ENCODE measurements at places on chromosomes 1 and 21.

- DNase-seq = no peak
Observed at GRCh38 chr1:66305927-66306326, 228.0 kb upstream of the SGIP1 start.

DNA sequence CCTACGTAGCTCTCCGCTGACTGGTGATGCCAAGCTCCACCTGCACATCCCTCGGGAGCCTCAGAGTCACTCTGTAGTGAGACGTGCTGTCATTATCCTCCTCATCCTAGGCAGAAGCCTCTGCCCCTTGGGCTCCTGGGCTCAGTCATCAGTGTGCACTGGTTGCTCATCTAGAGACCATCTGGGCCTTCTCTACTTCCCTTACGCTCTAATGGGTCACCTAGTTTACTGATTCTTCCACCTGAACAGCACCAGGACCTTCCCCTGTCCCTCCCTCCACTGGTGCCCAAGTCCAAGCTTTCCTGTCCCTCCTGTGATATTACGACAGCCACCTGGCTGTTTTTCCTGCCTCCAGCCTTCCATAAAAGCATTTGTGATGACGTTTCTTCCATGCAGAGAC lies 136.1 kb upstream of the ERRFI1 start:
- no peak for DNase-seq

GRCh38 chr1:102097451-102097850 lies 100.7 kb upstream of the OLFM3 start:
- DNase-seq = no peak

GRCh38 chr1:99441299-99442095 lies 177.2 kb downstream of the PLPPR4 start:
- no peak for DNase-seq

GRCh38 chr21:31470896-31471694 lies 127.0 kb upstream of the TIAM1 start:
- no peak for DNase-seq

DNA sequence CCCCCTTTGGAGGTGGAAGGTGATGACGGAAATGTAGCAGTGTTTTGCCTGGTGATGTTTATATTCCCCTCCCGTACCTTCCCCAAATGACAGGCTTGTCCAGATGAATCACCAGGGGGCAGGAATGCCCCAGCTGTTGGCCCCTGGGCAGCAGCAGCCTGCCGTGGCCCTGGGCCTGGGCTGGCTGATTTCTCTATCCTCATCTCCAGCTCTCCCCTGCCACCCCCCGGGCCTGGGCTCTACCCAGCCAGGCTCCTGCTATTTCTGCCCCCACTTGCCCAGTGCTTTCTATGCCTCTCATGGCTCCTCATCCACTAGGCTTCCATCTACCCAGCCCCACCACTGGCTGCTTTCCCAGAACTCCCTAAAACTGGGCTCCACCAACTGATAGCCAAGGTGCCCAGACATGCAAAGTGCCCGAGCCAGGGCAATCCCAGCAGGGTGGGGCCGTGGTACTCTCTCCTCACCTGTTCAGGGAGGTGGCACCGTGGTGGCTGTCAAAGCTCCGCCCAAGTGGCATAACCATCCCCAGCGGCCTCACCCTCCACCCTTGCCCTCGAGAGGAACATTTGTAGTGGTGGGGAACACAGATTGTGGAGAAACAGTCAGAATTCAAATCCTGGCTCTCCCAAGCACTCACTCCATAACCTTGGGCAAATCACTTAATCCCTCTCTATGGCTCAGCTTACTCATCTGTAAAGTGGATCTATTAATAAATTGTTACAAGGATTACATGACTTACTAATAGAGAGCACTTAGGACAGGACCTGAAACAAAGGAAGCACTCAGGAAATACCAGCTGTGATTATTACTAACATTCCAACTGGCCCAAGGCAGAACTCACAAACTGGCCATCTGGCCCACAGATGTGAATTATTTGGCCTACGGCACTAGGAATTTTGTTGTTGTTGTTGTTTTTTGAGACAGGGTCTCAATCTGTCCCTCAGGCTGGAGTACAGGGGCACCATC lies 12.8 kb upstream of the ECE1 start:
- no peak for DNase-seq

GRCh38 chr1:56897150-56898004 lies 42.8 kb downstream of the C8A start:
- no peak for DNase-seq

DNA sequence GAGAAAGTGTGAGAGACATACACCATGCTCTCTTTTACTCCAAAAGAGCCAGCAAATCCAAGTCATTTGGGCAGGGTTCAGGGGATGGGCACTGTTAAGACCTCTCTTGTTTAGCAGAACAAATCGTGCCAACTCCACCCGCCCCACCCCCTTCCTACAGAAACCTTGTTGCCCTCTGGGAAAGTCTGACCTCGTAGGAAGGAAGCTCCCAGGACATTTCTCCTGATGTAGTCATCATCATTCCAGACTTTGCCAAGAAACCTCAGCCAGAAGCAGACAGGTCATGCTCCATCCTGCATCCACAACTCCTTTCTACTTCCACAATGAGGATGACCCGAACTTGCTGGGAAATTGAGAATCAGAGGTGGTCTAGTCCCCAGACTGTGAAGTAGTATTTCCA lies 57.7 kb downstream of the UBE2T start:
- DNase-seq = no peak

GRCh38 chr1:246583448-246584185 lies 17.4 kb downstream of the CNST start:
- no peak for DNase-seq

Measured in CD8-positive, alpha-beta memory T cell (primary cell).